ENCODE measurements at places on chromosomes 3 and 15.

DNA sequence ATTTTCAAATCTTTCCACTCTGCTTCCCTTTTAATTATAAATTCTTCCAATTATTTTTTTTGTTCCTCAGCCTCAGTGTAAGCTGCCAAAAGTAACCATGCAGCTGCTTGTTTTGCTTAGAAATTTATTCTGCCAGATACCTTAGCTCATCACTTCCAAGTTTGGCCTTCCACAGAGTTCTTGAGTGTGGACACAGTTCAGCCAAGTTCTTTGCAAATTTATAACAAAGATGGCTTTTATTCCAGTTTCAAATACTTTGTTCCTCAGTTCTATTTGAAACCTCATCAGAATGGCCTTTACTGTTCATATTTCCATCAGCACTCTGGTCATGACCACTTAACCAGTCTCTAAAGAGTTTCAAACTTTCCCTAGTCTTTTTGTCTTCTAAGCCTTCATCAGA lies 10.3 kb downstream of the RTP1 start:
- no peak for DNase-seq

DNA sequence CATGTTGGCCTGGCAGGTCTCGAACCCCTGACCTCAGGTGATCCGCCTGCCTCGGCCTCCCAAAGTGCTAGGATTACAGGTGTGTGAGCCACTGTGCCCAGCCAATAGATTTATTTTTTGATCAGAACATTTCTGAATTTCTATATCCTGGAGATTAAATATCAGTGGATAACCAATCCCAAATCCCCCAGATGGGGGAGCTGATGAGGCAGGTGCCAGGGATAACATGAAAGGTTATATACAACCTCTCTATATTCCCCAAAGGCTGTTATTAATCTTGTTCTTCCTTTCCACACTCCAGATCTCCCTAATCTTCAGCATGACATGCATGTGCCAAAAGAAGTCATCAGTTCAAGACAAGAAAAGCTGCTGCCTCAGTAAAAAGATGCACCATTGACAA lies 112.3 kb downstream of the WDR76 start:
- peak; percentile 30 for DNase-seq

DNA sequence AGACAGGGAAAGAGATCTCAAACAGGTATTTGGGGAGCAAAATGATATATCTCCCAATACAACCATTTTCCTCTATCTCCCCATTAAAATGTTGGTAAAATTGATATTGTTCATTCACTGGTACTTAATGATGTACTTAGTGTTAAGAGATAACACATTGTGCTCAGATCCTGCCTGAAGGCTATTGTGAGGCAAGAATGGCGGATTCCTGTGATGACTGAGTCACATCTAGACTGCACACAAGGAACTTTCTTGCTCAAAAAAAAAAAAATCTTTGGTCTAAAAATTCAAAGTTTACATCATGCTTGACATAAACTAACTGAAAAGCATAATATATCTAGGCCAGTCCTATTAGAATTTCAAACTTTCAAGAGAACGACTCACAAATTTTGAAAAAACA lies 171.1 kb upstream of the TTC14 start:
- no peak for DNase-seq

DNA sequence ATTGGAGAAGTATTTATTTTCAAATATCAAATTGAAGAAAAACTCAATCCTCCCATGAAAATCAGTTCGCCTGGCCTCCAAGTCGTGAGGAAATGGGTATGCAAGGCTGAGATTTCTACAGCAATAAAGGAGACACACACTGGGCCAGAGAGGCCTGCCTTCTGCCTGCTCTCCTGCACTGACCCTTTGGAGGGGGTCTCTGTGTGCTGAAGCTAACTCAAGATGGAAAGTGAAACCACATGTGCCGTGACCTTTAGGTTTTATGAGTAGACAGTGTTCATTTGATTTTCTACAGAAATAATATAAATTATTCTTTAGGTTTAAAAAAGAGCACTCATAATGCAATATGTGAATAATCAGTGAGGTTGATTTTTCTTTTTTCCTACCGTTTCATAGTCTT lies 11.9 kb upstream of the SLC22A13 start:
- no peak for DNase-seq

- DNase-seq, result no peak
Observed at GRCh38 chr3:89303701-89304100, 196.3 kb downstream of the EPHA3 start.
